ENCODE measurements at places on chromosomes 13 and 19.

DNA sequence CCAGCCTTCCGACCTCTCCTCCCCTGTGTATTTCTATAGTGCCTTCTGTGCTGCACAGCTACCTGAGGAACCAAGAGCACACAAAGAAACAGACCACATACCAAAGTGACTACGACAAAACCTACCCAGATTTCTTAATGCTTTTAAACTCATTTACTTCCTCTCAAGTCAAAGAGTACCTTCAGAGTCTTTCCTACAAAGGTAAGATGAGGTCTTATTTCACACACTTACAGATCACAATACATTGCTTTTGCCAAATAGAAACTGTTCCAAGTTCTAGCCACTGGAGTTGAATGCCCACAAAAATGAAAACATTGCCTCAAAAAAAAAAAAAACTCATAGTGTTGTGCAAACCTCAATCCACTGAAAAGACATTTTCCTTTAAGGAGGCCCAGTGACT lies 36.4 kb downstream of the TEX26 start:
- no peak for DNase-seq

DNA sequence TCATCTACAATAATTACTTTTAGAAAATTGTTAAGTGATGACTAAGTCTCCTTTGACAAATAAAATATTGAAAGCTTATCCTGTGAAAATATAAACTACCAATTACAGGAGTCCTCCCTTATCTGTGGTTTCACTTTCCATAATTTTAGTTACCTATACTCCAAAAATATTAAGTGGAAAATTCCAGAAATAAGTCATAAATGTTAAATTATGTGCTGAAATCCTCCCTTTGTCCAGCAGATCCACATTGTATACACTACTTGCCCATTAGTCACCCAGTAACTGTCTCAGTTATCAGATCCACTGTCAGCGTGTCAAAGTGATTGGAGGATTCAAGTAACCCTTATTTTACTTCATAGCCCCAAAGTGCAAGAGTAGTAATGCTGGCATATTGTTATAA lies 98.1 kb downstream of the SERP2 start:
- no peak for DNase-seq

DNA sequence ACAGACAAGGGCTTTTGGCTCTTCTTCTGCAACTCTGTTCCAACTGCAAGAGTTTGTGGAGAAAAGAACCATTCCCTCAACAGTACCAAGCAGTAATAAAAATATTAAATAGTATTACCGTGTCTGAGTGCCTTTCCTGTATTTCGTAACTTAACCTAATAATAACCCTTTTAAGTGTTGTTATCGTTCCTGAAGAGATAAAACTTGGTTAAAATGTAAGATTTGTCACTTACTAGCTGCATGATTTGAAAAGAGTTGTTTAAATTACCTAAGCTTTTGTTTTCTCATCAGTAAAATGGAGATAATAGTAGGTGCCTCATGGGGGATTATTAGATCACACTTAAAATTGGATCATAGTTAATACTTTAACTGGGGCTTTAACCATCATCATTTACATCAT lies 447.2 kb downstream of the GPC5 start:
- DNase-seq: no peak

GRCh38 chr13:83183439-83184149 lies 698.7 kb downstream of the SLITRK1 start:
- no peak for DNase-seq

GRCh38 chr13:33721724-33722123 lies 96.2 kb upstream of the RFC3 start:
- no peak for DNase-seq

Measured in stimulated activated CD8-positive, alpha-beta memory T cell treated with anti-CD3 and anti-CD28 coated beads, Interleukin-15, amount 100 ng/mL, for 4 hours (primary cell).